ENCODE measurements at places on chromosomes 3 and 15. TPM values are rescaled to one million over a fixed set of nuclear protein-coding genes. Genes with fewer than 3 reads are reported as not detected.

- no peaks in the 10 kb centered on the region for H3K36me3 ChIP-seq
- H3K27ac ChIP-seq, result no peak overlapping the region
- H3K27me3 ChIP-seq, result no peaks in the 10 kb centered on the region
- H3K4me1 ChIP-seq, result no peaks in the 10 kb centered on the region
- no peak overlapping the region for H3K4me3 ChIP-seq
Observed at GRCh38 chr3:73950865-73951558, 326.3 kb upstream of the PDZRN3 start.

DNA sequence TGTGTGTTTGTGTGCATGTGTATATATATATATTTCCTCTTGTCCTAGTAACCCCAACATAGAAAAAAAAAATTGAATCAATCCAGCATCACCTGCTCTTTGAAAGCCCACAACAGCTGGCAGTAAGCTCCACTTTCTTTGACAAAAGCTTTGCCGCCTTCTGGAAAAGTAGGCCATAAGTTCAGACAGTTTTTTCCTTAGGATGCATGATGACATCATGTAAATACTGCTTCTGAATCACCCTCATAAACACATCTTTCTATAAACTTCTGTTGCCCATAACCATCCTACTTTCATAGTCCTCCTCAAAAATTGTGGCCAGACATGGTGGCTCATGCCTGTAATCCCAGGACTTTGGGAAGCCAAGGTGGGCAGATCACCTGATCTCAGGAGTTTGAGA lies 67.4 kb downstream of the CSNK1G1 start:
- H3K27me3 ChIP-seq, result no peaks in the 10 kb centered on the region
- H3K27ac ChIP-seq, result no peak overlapping the region
- H3K4me3 ChIP-seq, result no peak overlapping the region
- H3K36me3 ChIP-seq, result no peaks in the 10 kb centered on the region

DNA sequence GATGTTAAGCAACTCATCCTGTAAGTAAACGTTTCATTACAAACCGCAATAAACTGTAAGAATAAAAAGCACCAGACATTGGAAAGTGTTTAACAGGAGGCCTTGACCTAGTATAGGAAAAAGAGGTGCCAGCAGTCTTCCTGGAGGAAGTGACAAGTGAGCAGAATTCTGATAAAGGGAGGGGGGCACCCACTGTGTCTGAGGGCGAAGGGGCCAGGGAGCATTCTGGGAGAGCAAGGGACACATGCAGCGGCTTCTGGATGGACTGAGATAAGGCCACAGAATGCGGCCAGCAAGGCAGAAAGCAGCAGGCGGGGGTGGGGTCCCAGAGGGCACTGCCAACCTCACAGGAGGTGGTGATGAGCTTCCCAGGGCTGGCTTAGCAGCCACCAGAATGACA lies 80.2 kb downstream of the MTHFS start:
- H3K36me3 ChIP-seq, result no peaks in the 10 kb centered on the region
- no peak overlapping the region for H3K27ac ChIP-seq
- H3K4me3 ChIP-seq, result no peak overlapping the region

- DNase-seq, result no peak
- no peaks in the 10 kb centered on the region for H3K27me3 ChIP-seq
Observed at GRCh38 chr3:148729476-148730055, 31.9 kb downstream of the AGTR1 start.

- no peaks in the 10 kb centered on the region for H3K27me3 ChIP-seq
- DNase-seq, result no peak
- no peaks in the 10 kb centered on the region for H3K36me3 ChIP-seq
- H3K4me3 ChIP-seq, result no peak overlapping the region
Observed at GRCh38 chr15:77650265-77650664, 17.6 kb upstream of the LINGO1 start.

- H3K27me3 ChIP-seq, result no peaks in the 10 kb centered on the region
- H3K4me1 ChIP-seq, result peaks cover 3% of the 10 kb centered on the region
- H3K36me3 ChIP-seq, result no peaks in the 10 kb centered on the region
- DNase-seq, result no peak
Observed at GRCh38 chr3:14862303-14862660, 43.5 kb downstream of the FGD5 start.

DNA sequence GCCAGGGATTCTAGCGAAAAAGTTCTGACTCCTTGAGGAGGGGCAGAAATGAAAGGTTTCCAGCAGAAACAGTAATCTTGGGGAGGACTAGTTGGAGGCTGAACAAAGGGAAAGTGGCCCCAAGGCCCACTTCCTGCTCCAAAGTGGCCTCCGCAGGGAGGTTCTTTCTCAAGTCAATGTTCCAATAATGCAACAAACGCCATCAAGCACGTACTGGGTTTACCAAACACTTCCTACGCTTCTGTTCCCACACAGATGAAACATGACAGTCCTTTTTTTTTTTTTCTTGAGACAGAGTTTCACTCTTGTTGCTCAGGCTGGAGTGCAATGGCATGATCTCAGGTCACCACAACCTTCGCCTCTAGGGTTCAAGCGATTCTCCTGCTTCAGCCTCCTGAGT lies 9.6 kb upstream of the RCCD1 start:
- no peak overlapping the region for H3K4me3 ChIP-seq
- no peaks in the 10 kb centered on the region for H3K4me1 ChIP-seq
- no peak overlapping the region for H3K27ac ChIP-seq
- H3K36me3 ChIP-seq, result peaks cover 50% of the 10 kb centered on the region

- no peak overlapping the region for H3K27ac ChIP-seq
- H3K36me3 ChIP-seq, result no peaks in the 10 kb centered on the region
- H3K4me1 ChIP-seq, result no peaks in the 10 kb centered on the region
- H3K27me3 ChIP-seq, result no peaks in the 10 kb centered on the region
- DNase-seq, result no peak
- no peak overlapping the region for H3K4me3 ChIP-seq
Observed at GRCh38 chr3:31180274-31180673, 285.8 kb upstream of the GADL1 start.

GRCh38 chr3:33057320-33058298 lies 39.3 kb downstream of the GLB1 start:
- DNase-seq, result no peak
- H3K4me3 ChIP-seq, result no peak overlapping the region
- H3K27ac ChIP-seq, result no peak overlapping the region
- no peaks in the 10 kb centered on the region for H3K27me3 ChIP-seq
- H3K4me1 ChIP-seq, result no peaks in the 10 kb centered on the region

GRCh38 chr15:57376696-57377477 lies 582 bp downstream of the CGNL1 start:
- DNase-seq, result peak; percentile 59
- no peaks in the 10 kb centered on the region for H3K36me3 ChIP-seq
- H3K27me3 ChIP-seq, result no peaks in the 10 kb centered on the region
- H3K27ac ChIP-seq, result peak overlapping the region; percentile 87

DNA sequence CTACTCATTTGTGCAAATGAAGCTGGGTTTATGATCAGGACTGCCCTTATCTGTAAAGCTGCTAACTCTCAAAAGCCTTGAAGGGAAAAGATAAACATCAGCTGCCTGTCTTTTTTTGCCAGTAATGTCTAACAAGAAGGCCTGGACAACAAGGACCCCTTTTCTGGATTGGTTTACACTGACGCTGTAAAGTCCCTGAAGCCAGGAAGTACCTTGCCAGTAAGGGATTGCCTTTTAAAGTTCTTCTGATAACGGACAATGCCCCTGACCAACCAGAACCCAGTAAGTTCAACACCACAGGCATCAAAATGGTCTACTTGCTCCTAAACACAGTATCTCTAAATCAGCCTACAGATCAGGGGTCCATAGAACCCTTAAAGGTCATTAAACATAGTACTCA lies 178.0 kb downstream of the PCCB start:
- no peaks in the 10 kb centered on the region for H3K4me1 ChIP-seq
- H3K27me3 ChIP-seq, result no peaks in the 10 kb centered on the region
- H3K4me3 ChIP-seq, result no peak overlapping the region
- H3K27ac ChIP-seq, result no peak overlapping the region

GRCh38 chr3:44501971-44502370 lies 24.5 kb upstream of the ZNF445 start:
- H3K36me3 ChIP-seq, result peaks cover 2% of the 10 kb centered on the region
- DNase-seq, result no peak
- no peak overlapping the region for H3K27ac ChIP-seq
- no peaks in the 10 kb centered on the region for H3K27me3 ChIP-seq
- no peaks in the 10 kb centered on the region for H3K4me1 ChIP-seq
- H3K4me3 ChIP-seq, result peak overlapping the region; percentile 51

DNA sequence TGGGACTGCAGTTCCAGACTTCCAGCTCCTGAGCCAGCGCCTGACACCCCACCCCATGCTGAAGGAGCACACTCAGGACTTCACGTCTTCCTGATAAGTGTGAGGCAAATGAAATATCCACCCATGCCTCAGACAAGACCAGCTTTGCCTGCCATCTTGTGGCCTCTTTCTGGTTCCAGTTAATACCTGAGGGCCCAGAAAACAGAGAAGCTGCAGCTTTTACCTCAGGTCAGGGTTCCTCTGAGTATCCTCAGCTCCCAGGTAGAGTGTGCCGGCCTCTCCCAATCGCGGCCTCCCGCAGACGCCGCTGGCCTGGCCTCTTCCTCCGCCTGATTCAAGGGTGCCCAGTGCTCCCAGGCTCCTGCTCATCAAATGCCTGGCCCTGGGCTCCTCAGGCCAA lies 5.1 kb upstream of the KLHL6 start:
- H3K27me3 ChIP-seq, result no peaks in the 10 kb centered on the region
- no peak overlapping the region for H3K4me3 ChIP-seq
- no peaks in the 10 kb centered on the region for H3K36me3 ChIP-seq
- H3K27ac ChIP-seq, result no peak overlapping the region
- peaks cover 3% of the 10 kb centered on the region for H3K4me1 ChIP-seq
- DNase-seq, result no peak

DNA sequence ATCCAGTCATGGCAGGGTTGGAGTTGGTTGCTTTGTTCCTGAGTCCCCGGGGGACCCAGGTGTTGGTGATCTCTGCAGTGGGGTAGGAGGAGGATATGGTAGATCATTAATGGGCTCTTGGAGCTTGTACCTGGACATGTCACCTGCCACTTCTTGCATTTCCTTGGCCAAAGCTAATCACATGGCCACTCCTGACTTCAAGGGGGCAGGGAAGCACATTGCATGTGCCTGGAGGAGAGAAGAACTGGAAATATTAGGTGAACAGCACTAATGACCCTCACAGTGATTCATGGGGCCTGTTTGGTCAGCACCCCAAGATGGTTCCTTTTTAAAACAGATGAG lies 87.1 kb upstream of the MYZAP start:
- no peak overlapping the region for H3K27ac ChIP-seq
- DNase-seq, result no peak
- no peak overlapping the region for H3K4me3 ChIP-seq
- H3K4me1 ChIP-seq, result peaks cover 2% of the 10 kb centered on the region

DNA sequence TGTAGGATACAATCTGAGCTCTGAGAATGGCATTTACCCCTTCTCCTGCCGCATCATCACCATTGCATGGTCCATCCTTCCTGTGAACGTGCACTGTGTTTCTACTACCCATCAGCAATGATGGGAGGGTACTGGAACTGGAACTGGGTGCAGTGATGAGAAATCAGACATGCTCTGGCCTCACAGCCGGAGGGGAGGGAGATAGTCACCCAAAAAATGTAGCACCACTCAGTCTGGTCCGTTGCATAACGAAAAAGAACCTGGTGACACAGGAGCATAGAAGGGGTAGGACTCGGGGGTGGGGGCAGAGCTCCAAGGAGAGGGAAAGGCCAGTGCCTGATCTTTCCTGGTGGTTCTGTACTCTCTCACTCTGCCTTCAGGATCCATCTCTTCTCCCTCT lies 205.0 kb downstream of the RPLP1 start:
- H3K27me3 ChIP-seq, result no peaks in the 10 kb centered on the region
- no peak for DNase-seq
- no peaks in the 10 kb centered on the region for H3K36me3 ChIP-seq

Gene ACAA1
- total RNA-seq, result 410 TPM

Gene CNTN6
- not detected for total RNA-seq

Gene ZNF660
- total RNA-seq, result 2.7 TPM

Gene CASR
- 0.05 TPM for total RNA-seq

Gene NR1I2
- 3.2 TPM for total RNA-seq

Gene CIB1
- 19.5 TPM for total RNA-seq

Gene PLXNA1
- 8.3 TPM for total RNA-seq

Gene DLL4
- 3.8 TPM for total RNA-seq

Gene CMTM8
- total RNA-seq, result 6.4 TPM

Data from liver (tissue), 10 donors.